Right cardiac atrium (tissue), 5 donors: ENCODE measurements at places on chromosomes 5 and 9. TPM values are rescaled to one million over a fixed set of nuclear protein-coding genes. Genes with fewer than 3 reads are reported as not detected.

DNA sequence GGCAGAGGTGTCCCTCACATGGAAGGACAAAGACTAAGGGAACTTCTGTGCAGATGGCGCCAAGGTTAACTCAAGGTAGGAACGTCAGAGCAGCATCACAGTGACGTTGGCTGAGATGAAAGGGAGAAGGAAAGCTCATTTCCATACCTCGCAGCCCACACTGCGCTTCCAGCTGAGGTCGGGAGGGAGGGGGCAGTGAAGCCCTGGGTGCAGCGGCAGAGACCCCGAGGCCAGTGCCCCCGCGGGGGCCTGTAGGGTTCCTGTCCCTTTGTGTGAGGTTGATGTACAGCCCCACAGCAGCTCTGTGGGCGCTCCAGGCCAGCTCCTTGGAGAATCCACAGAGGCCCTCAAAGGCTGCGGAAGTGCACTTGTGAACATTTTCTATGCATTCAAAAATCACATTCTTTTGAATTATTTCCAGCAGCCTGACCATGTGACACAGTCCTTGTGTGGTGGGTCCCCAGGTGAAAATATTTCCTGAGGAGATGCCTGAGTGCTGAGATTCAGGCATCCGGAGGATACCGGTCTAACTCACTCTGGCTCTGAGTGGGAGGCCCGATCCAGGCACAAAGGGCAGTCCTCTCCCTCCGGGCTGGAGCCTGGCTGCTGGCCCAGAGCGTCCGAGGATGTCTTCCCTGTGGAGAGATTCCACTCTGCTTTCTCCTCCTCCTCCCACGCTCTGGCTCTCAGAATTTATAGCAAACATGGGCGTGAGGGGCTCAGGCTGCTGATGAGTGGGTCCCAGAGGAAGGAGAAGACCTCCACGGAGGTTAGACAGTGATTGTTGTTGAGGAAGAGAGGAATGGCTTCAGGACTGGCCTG is 150.7 kb downstream of the ICE1 start:
- DNase-seq = peak; percentile 72

DNA sequence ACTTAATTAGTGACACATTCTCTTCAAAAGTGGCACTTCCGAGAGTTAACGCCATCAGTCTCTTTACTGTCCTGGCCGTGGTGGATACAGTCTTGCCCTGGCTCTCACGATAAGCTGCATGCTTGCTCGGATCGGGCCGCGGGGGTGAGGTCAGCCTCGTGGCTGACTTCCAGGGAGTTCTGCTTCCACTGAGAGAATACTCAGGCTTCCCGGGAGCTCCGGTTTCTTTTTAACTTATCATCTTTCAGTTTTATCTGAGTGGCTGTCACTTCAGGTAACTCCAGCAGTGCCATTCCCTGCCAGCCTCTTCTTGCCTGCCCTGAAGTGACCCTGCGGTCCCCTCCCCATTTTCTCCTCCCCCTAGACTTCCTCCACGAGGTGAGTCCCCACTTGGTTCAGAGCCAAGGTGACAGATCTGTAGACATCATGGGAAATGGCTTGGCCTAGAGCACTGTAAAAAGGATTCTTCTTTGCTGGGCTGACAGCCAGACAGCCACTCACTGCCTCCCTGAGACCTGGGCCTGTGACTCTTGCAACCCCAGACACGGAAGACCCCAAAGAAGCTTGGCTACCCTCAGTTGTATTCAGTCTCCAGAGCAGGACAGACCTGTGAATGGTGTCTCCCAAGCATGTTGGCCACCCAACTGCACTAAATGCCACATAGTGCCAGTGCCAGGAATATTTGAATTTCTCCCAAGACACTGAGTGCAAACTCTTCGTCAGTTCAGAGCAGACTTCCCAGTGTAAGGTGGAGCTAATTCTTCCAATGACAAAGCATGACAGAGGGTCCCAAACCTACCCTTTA is 95.1 kb downstream of the DAPK1 start:
- peak; percentile 87 for DNase-seq

GRCh38 chr9:15277400-15278090 is 29.5 kb downstream of the TTC39B start:
- DNase-seq = no peak

The HAPLN1 gene
- 0.16 TPM for polyA plus RNA-seq

The RFESD gene
- polyA plus RNA-seq = 3.2 TPM

DNA sequence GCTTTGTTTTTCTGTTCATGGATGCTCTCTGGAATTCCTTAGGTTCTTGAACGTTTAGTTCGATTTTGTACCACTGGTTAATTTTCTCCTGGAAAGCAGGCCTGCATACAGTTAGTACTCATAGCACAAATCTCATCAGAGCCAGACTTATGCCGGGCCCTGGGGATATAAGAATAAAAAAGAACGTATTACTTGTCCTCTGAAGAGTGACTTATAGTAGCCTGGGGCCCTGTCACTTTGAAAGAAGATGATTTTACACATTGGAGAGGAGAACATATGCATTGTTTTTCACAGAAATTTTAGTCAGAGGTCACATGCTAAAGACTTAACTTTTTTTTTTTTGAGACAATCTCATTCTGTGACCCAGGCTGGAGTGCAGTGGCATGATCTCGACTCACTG is 50.3 kb downstream of the ZNF462 start:
- DNase-seq = no peak

The NTNG2 gene
- polyA plus RNA-seq = 8.6 TPM

GRCh38 chr5:152608458-152608857 is 203.4 kb upstream of the NMUR2 start:
- no peak for DNase-seq

GRCh38 chr5:2066373-2066772 is 183.6 kb upstream of the IRX4 start:
- no peak for DNase-seq

DNA sequence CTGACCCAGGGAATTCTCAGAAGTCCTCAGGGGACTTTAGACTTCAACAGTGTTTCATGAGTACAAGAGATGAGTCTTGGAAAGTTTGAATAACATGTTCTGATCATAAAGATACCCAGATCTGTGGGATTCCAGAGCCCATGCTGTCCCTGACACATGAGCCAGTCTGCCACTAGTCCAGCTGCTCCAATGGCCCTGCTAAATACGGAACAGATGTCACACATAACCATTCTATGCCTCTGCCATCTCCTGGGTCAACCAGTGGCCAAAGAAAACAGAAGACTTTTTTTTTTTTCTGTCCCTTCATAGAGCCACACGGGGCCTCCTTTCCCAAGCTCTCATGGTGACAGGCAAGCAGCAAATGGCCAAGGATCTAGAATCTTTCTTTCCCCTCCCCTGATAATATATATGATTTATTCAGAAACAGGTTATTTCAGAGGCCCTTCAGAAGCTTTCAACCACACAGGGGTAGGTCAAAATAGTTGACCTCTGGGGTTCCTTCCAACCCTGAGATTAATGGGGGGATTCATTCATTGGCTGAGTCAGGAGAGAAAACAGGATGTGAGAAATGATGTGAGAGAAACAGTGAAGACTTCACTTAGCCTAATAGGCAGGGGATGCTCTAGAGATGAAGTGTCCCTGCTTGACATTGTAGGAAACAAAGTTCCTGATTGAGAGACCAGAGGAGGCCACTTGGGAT is 367.7 kb downstream of the CDK5RAP2 start:
- DNase-seq = no peak

- DNase-seq = no peak
Observed at GRCh38 chr9:859251-859650, 17.8 kb downstream of the DMRT1 start.

The PDE6A gene
- polyA plus RNA-seq = 0.07 TPM

DNA sequence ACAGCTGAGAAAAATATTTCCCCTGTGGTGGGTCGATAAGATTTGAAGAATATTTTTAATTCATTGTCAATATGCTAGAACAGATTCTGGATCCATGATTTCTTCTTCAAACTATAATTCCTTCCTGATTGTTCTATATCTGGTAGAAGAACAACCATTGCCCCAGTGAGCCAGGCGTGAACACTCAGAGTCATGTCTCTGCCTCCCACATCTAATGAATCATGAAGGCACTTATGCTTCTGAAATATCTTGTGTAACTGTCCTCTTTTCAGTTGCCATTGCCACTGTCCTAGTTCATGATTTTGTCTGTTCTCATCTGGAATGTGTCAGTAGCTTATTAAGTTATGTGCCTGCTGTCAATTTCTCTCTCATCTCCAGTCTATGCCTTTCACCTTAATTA is 40.0 kb downstream of the GABRG2 start:
- DNase-seq = no peak

The TRIM14 gene
- 1.2 TPM for polyA plus RNA-seq

The ZNF879 gene
- polyA plus RNA-seq = 3.0 TPM

The NUTM2F gene
- polyA plus RNA-seq = not detected

The FOXD4L6 gene
- polyA plus RNA-seq = not detected

The SMC5 gene
- 7.7 TPM for polyA plus RNA-seq

The CDX1 gene
- 0.09 TPM for polyA plus RNA-seq

DNA sequence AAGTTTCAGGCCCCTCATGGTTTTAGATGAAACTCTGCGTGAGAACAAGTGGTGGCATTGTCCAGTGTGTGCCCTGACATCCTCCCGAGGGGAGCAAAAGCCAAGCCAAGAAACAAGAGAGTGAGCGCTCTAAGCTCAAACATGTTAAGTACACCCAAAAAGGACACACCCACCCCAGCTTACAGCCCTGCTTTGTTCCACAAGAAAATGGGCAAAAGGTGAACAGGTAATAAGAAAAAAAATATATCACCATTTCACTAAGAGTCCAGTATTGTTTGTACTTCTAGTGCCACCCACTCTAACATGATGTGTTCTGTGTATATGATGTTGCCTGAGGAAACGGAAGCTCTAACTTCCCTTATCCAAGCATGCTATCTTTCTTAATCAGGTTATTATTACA is 278.2 kb downstream of the SLIT3 start:
- DNase-seq = no peak
